Pons (tissue), 1 donor: ENCODE measurements at places on chromosomes 4 and X.

DNA sequence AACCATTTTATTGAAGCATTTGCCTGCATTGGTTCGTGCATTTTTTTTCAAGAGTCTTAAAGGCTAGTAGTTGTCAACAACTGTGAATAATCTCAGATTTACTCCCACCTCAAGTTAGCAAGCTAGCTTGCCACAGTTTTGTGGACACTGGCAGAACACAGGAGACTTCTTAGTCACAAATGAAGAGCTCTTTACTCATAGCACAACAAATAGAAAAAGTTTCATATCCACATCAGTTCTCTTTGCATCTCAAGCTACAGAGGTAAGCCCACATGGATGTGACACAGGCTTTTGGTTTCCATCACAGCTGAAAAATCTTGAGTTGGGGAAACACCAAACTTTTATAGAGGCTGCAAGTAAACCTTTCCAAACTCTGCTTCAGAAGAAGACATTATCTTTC is 2315.7 kb upstream of the TENM3 start:
- no peak for DNase-seq

GRCh38 chrX:9905288-9905687 is 61.9 kb upstream of the CLDN34 start:
- DNase-seq = no peak

DNA sequence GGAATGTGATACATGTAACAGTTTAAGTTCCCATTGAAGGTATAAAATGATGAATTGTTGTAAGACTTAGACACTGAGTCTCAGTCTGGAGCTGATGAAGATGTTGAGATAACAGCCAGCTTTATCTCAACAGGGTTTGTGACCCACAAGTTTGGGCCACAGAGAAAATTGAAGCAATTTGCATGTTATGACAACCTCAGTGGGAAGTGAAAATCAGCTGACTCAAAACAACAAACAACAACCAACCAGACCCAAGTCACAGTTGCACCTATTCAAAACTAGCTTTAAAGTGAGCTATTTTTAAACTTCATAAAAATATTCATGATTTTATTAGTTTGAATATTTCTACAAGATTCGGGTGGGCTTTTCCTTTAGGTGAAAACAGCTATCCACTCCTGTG is 8.0 kb downstream of the SFRP2 start:
- DNase-seq = no peak

GRCh38 chr4:110075083-110075738 is 123.2 kb downstream of the ELOVL6 start:
- no peak for DNase-seq

- DNase-seq = no peak
Observed at GRCh38 chr4:38666766-38667084, 2.7 kb downstream of the KLF3 start.

DNA sequence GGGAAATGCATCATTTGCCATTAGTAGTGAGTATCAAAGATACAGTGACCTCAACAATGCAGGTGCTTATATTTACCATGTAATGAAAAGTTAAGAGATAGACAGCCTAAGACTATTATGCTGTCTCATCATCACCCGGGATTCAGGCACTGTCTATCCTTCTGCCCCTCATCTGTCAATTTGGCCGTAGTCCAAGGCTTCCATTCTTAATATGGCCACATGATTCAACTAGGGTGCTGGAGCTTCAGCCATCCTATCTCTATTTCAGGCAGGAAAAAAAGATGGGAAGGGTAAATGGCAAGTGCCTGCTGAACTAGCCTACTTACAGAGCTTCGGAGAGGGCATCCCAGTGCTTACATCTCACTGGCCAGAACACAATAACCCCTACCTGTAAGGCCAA is 196.7 kb upstream of the LNX1 start:
- DNase-seq = no peak

GRCh38 chrX:16155581-16156096 is 11.6 kb upstream of the MAGEB17 start:
- DNase-seq = no peak

DNA sequence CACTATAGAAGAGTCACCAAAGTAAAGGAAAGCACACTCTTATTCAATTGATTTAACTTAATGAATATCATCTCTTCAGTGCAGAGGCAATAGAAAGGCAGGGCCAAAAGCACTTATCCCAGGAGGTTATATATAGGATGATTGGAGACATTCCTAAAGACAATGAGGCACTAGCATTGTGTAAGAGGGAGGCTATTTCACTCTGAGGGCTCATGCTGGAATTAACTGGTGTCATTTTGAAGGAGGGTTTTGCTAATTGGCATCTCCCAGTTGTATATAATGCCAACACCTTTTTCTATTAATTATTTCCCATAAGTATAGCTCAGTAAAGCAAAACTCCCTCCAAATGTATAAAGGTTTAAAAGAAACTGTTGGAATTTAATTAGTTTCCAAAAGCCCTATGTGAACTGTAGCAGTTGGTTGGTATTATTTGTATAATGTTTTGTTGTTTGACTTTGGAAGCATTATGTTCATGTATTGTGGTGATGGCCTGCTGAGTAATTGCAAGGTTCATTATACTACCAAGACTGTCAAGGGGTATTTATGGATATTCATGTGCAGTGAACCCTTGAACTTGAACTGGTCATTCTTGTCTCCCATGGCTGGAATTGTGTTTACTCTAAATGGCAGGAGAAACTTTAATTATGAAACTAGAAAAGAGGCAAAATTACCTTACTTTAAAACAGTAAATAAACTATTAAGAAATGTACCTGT is 270.3 kb downstream of the BMPR1B start:
- no peak for DNase-seq

DNA sequence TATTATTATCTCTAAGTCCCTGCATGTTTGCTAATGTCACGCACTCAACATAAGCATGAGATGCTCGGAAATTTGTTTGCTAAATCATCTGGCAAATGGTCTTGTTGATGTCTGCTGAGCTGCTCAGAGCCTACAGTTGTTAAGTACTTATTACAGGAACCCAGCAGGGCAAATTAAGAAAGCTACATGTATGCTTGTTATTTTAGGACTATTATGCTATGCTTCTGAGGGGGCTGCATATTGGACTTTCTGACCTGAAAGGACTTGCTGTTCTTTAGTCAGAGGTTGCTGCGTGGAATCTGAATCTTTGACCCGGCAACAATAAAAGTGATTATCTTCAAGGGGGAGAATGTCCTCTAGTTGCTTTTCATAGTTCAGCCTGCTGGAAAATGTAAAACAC is 36.3 kb upstream of the TENM3 start:
- DNase-seq = no peak

GRCh38 chr4:75429208-75429607 is 85.0 kb downstream of the RCHY1 start:
- no peak for DNase-seq

DNA sequence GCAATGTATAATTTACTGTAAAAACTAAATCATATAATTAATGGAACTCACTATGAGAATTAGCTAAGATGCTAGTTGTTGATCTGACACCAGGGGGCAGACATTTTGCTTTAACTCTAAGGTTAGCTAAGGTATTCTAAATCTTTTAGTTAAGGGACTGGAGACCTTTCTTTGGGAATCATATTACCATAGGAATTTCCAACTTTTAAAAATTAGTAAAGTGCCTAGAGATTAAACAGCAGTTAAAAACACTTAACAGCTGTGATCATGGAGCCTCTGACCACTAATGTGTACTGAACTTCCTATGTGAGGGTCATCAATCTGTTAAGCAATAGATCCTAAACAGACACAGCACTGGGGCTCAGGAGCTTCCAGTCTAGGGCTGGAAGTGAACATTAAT is 226.6 kb downstream of the NSUN7 start:
- DNase-seq = peak; percentile 66

GRCh38 chr4:175456131-175456530 is 355.9 kb downstream of the GPM6A start:
- no peak for DNase-seq

- no peak for DNase-seq
Observed at GRCh38 chrX:115060013-115060412, 42.6 kb upstream of the IL13RA2 start.

GRCh38 chr4:40228497-40229365 is 31.9 kb downstream of the RHOH start:
- no peak for DNase-seq

- no peak for DNase-seq
Observed at GRCh38 chrX:110173192-110174175, 144.4 kb downstream of the AMMECR1 start.
